ENCODE measurements at places on chromosomes 5 and 9. TPM values are rescaled to one million over a fixed set of nuclear protein-coding genes. Genes with fewer than 3 reads are reported as not detected.

PAXX gene
- polyA plus RNA-seq, result 23.7 TPM

PIP5KL1 gene
- polyA plus RNA-seq, result 1.5 TPM

SLC46A2 gene
- not detected for polyA plus RNA-seq

RALGPS1 gene
- 23.3 TPM for polyA plus RNA-seq

MTMR12 gene
- polyA plus RNA-seq, result 32.5 TPM

STPG3 gene
- 2.6 TPM for polyA plus RNA-seq

DIPK1B gene
- 38.8 TPM for polyA plus RNA-seq

ITGA1 gene
- polyA plus RNA-seq, result 47.7 TPM

KCNIP1 gene
- 12.3 TPM for polyA plus RNA-seq

GRCh38 chr5:159451197-159452052 is 121.1 kb upstream of the IL12B start:
- DNase-seq, result no peak

GRCh38 chr9:7137571-7137970 is 379.8 kb downstream of the KDM4C start:
- no peak for DNase-seq

GRCh38 chr9:36035006-36035405 is 1.7 kb upstream of the RECK start:
- no peak for DNase-seq

GRCh38 chr5:124301850-124302249 is 444.6 kb downstream of the ZNF608 start:
- no peak for DNase-seq

GRCh38 chr5:170440771-170441392 is 51.7 kb upstream of the KCNMB1 start:
- no peak for DNase-seq

GRCh38 chr5:112635276-112635675 is 102.4 kb upstream of the APC start:
- no peak for DNase-seq

GRCh38 chr5:2524620-2525019 is 226.9 kb downstream of the IRX2 start:
- no peak for DNase-seq

DNA sequence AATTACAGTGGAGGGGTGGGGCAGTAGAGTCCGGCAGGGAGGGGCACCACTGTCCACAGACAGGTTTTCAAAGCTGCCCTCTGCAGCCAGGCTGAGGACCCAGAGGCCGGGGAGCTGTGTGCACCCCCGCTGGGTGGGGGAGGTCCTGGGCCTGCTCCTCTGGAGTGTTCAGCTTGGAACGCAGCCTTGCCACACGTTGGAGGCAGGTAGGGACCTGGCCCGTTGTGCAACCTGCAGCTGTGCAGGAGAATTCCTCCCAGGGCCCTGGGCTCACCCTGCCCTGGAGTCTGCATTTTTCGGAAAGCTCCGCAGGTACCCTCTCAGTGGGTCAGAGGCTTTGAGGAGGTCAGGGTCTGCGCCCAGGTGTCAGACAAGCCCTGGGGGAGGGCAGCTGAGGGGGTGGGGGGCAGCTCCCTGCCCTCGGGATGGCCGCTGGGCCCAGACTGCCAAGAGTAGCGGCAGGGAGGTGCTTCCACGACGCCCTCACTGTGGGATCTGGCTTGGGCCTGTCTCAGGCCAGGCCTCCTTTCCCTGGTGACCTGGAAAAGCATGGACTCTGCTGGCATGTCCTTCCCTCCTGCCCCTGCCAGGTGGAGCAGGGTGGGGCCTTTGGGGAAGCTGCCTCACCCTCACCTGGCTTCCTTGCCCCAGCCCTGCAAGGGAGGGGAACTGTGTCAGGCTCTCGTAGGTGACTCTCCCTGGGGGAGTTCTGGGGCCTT is 29.5 kb downstream of the RXRA start:
- no peak for DNase-seq

GRCh38 chr5:64594601-64595000 is 88.8 kb downstream of the RGS7BP start:
- DNase-seq, result no peak

DNA sequence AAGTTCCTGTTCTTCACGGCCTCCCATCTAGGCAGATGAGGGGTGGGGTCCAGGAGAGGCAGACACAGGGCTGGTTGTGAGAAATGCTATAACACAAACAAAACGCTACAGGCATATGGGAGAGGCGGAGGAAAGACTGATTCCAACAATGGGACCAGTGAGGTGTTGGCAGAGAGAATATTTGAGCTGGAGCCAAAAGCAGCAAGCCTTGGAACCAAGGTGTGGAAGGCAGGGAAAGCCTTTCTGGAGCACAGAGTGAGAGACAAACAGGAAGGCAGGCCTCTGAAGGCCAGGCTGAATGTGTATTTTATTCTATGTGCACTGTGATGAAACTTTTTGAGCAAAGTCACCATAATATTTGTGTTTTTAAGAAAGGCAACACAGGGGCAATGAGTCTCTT is 2.9 kb downstream of the ATPSCKMT start:
- DNase-seq, result no peak

GRCh38 chr5:79865579-79865978 is 125.5 kb downstream of the MTX3 start:
- DNase-seq, result no peak

DNA sequence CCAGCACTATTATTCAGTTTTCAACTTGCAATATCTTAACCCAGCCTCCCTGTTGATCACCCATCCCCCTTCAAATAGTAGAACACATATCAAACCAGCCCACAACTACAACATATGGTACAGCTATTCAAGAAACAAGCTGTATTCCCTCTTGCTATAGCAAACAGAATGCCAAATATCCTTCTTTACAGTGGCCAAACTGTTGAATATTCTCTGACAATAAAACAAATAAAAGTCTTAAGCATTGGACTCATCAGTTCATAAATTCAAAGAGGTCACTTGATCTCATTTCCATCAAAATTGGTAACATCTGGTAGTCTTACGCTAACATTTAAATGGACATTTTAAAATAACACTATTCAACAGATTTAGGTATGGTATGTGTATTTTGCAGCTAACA is 350.8 kb downstream of the EFNA5 start:
- DNase-seq, result no peak

DNA sequence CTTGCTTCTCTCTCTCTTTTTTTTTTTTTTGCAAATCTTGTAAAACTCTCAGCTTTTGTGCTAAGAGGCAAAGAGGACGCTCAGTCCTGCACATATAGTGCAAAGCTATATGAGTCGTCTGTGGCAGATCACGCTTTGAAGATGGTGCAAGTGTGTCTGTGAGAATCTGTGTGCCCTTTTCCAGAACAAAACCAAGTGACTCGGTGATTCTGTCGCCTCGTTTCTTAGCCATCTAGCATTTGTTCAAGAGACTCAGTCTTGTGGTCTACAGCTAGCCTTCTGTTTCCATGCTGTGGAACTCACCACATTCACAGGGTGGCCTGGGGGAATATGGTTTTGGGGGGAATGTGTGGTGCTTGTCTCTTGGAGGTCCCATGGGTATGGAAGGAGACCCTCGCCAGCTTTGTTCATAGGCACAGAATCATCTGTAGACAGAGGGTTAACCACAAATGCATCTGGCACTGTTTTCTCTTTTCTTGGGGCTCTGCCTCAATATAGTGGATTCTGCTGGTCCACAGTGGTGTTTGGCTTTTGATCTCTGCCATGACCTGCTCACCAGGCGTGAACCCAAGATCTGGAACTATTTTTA is 82.1 kb downstream of the C9orf152 start:
- no peak for DNase-seq

DNA sequence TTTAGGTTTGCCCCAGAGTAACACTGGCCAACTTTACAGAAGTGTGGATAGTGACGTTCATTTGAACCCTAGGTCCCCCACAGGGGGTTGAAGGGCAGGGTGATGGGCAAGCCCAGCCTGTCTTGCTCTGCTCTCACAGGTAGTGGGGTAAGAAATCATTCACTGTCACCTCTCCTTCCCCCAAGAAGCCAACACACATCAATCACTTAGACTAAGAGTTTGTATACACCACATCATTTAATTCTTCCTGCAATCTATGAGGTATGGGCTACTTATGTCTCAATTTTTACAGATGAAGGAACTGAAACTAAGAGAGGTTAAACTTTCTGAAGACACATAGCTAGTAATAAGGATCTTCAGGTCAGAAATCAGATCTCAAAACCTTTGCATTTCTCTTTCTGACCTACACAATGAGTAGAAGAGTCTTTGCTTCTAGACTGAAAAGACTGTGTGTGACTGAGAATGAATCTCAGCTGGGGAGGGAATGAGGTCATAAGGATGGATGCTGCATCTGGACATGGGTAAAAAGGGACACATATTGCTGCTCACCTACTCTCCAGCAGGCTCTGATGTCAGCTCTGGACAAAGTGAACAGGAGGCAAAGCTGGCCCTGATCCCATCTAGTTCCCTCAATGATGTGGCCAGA is 81.0 kb upstream of the EQTN start:
- DNase-seq, result no peak

GRCh38 chr5:172877466-172878260 is 43.6 kb downstream of the ERGIC1 start:
- DNase-seq, result no peak

DNA sequence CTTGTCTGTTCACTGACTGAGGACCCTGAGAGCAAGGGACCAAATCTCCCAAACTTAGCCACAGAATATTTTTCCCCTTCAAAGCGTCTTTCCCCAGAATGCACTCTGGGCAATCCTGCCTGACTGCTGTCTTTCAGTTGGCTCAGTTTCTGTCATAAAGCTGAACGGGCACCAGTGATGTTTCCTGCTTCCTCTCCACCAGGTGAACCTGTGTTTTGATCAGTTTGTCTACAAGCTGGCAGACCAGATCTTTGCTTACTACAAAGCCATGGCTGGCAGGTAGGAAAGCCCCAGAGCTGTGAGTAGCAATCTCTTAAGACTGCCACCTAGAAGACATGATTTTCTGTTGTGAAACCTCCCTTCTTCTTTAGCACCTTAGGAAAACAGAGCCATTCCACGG is 61.8 kb downstream of the CYFIP2 start:
- DNase-seq, result no peak

GRCh38 chr5:76278261-76278789 is 124.8 kb upstream of the IQGAP2 start:
- DNase-seq, result no peak

DNA sequence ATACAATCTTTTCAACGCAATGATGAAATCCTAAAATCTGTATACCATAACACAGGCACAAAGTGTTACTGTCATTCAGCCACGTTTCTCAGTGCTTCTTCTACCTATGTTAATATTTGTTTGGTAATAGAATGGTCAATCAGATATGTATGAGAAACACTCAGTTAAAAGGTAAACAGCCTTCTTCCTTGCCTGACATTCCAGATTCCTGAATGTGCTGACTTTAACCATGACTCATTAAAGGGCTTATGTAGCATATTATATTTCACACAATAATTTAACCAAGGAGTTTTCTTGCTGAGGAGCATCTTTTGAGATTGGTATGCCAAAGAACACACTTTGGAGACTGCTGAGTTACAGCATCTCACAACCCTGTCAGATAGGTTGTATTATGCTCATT is 187.6 kb downstream of the CETN3 start:
- DNase-seq, result no peak

GRCh38 chr9:116686693-116687073 is 422 bp upstream of the TRIM32 start:
- no peak for DNase-seq

- DNase-seq, result no peak
Measured at GRCh38 chr5:5629607-5629978, 207.1 kb downstream of the ICE1 start.

DNA sequence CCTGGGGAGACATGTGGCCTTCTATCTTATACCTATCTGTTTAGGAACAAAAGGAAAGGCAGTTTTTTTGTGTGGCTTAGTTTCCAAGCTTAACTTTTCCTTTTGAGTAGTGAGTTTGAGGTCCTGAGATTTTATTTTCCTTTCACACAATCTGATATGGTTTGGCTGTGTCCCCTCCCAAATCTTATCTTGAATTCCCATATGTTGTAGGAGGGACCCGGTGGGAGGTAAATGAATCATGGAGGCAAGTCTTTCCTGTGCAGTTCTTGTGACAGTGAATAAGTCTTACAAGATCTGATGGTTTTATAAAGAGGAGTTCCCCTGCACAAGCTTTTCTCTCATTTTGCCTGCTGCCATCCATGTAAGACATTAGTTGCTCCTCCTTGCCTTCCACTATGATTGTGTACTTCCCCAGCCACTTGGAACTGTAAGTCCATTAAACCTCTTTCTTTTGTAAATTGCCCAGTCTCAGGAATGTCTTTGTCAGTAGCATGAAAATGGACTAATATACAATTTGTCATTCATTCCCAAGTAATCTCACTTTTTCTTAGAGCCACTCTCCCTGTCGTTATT is 4.7 kb upstream of the CLTB start:
- no peak for DNase-seq

All from renal cortex interstitium (tissue), 15 donors.